ENCODE measurements at places on chromosomes 12 and 14.

DNA sequence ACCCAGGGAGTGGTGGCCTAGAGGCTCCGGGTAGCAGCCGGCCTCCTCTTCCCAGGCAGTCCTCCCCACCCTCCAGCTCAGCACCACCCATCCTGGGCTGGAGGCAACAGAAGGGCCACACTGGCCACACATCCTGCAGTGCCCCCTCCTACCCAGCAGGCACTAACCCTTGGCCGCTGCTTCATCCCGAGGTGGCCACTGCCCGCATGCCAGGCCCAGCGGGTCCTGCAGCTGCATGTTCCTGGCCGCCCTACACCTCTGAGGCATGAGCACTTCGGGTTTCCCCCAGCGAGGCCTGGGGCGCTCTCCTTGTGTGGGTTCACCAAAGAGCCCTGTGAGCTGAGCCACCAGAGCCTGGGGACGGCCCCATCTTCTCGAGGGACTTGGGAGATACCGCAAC is 61.4 kb downstream of the CCNK start:
- DNase-seq = no peak

GRCh38 chr14:23160924-23161522 is 22.4 kb downstream of the SLC7A8 start:
- peak; percentile 37 for DNase-seq

DNA sequence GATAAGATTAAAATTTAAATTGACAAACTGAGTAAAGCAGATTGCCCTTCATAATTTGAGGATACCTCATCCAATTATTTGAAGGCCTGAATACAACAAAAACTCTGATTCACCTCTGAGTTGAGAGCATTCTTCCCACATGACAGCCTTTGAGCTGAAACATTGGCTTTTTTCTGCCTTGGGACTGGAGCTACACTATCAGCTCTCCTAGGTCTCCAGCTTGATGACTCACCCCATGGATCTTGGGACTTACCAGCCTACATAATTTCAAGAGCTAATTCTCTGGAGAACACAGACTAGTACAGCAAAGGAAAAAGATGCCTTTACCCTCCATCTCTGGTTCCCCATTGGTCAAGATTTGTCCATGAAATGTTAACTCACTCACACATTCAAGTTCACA is 555.1 kb downstream of the FOXG1 start:
- no peak for DNase-seq

- no peak for DNase-seq
These were observed 34.6 kb downstream of the FMNL3 start for GRCh38 chr12:49672301-49673217.

DNA sequence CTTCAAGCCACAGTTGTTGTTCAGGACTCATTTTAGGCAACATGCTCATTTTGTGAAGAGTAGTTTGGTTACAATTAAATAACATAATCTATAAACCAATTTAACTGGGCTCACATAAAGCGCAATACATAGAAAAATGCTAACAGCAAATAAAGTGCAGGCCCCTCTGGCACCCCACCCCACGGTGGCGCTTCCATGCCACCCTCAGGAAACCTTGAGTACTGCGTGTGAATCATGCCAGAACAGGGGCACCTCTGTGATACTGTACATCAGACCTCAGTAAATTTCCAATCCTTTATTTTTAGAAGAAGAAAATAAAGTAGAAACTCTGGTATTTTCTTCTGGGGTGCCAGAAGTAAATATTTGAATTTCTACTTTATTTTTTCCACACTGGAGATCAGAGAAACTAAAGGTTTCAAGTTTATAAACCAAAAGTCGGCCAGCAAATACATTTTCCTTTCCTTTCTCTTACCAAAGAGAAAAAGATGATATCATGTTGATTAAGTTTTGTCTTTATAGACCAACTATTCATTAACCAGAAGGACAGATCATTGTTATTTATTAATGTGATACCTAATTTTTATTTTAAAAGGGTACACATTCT is 316.8 kb downstream of the PAWR start:
- peak; percentile 69 for DNase-seq

GRCh38 chr14:53842938-53843337 is 113.7 kb downstream of the BMP4 start:
- no peak for DNase-seq

- no peak for DNase-seq
These were observed 80.3 kb upstream of the TMEM132D start for GRCh38 chr12:129984106-129984505.

GRCh38 chr12:15794836-15795235 is 5.6 kb upstream of the EPS8 start:
- no peak for DNase-seq

GRCh38 chr12:104514092-104514810 is 57.5 kb downstream of the CHST11 start:
- DNase-seq = peak; percentile 77

DNA sequence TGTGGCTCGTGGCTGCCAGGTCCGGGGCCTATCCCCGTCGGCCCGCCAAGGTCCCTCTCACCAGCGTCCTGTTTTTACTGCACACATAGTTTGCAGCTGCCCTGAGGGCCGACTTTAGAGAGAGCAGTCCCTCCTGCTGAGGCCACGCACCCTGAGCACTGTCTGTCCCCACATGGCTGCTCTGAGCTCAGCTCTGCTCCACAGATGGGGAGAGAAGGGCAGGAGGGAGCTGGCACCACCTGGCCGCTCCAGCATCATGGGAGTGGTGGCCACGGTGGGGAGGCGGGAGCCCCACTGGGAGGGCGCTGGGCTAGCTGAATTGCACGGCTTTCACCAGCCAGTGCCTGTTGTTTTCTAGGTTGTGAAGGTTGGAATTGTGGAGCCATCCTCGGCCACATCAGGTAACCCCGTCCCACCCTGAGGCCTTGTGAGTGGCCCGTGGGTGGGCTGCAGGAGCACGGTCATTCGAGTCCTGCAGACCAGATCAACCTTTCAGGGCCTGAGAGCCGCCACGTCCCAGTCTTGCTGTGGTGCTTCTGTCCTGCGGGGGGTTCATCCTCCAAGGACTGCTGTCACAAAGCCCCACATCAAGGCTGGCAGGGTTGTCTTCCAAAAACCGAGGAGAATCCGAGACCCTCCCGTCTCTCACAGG is 7.4 kb upstream of the TEX22 start:
- no peak for DNase-seq

Data from NCI-H446 (cell line).